ENCODE measurements at places on chromosomes 7 and 10.

DNA sequence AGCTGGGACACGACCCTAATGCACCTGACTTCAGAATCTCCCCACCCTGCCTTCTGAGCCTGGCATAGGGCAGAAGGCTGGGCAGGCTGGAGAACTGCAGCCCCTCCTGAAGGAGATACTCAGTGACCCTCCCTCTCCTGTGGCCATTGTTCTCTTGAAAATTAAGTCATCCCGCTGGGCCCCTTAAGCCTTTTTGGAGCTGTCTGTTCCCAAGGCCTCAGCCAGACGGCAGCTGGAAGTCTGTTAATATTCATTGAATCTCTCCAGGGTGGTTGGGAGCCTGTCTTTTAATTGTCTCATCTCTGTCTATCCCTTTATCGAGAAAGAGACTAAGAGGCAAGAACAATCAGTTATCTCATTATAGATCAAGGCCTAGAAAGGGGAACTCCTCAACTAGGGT is 118.1 kb upstream of the PCBD1 start:
- DNase-seq = no peak

DNA sequence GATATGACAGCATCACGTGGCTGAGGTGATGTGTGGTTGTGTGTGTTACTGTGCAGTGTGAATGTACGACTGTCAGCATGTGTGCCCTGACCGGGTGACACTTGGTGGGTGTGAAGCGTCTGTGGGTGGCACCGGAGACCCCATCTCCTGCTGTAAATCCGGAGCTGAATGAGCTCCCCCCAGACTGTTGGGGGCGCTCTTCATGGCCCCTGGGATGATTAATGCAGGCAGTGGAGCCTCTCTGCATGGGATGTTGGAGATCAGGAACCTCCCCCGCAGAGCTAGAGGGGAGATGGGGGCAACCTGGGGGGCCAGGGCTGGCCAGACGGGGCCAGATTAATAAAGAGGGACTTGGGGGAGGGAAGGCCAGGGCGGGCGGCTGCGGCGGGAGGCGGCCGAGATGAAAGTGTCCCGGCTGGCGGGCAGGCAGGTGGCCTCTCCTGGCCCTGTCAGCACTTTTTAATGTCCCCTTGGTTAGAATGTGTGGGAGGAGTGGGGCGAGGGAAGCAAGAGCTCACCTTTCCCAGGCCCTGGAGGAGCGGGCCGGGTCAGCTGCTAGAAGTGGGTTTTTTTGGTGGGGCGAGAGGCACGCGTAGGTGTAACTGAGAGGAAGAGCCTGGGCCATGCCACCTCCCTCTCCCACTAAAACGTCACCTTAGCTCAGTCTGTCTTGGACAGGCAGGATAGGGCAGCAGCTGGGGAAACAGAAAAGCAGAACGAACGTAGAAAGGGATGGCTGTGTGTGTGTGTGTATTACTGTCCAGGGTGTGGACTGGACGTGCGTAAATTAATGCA is 34.1 kb downstream of the HIF1AN start:
- no peak for DNase-seq

DNA sequence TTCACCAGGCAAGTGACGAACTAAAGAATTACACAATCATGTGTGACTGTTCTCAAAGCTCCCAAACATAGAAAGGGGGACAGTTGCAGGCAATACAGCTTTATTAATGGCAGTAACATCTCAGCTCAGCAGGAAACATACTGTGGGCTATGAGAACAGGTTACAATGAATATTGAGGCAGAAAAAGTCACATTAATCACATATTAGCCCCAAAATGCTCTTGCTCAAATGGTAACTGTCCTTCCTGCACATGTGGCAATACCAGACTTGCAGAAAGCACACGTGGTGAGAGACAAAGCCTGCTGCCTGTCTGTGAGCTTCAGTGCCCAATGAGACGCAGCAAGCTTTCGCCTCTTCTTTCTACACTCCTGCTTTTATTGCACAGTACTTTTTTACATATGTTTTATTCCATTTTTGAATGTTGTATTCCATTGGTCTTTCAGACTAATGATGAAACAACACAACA is 104.9 kb upstream of the ACBD5 start:
- no peak for DNase-seq

GRCh38 chr7:25731068-25731845 is 420.7 kb upstream of the NFE2L3 start:
- DNase-seq = no peak

DNA sequence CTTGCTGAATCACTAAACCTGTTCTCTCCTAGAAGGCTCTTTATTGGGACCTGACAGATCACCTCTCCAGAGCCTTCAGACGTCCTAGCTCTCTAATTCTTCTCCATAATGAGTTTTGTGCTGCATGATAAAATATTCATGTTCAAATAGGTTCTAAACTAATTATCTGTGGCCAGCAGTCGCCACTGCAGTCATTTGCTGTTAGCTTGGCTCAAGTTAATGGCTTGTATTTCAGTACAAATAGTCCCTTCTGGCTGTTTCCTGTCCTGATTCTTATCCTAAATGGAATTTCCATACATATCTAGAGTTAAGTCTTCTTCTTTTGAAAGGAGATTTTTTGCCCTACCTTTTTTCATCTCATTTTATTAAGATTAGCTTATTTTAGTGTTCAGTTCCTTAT is 303.2 kb downstream of the EXOC4 start:
- no peak for DNase-seq

DNA sequence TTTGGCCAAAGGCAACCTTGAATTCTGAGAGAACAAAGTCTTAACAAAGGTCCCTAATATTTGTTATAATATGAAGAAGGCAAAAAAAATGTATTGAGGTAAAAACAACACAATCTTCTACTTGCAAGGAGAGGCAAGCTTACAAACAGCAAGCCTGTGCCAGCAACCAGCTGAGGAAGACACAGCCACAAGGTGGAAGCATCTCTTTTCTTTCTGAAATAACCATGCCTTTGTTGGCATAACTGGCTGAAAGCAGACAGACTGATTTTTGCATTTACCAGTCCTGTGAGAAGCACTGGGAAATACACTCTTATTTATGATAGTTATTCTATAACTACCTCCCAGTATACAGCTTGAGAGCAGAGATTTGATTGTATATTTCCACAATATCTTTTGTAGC is 292.0 kb downstream of the PHTF2 start:
- peak; percentile 33 for DNase-seq

GRCh38 chr7:130831322-130831721 is 97.3 kb upstream of the KLF14 start:
- DNase-seq = no peak

GRCh38 chr7:86818903-86819302 is 175.2 kb downstream of the GRM3 start:
- DNase-seq = no peak

GRCh38 chr10:84262190-84262956 is 17.5 kb downstream of the RGR start:
- DNase-seq = no peak

GRCh38 chr7:37494926-37495325 is 46.3 kb upstream of the ELMO1 start:
- DNase-seq = no peak

DNA sequence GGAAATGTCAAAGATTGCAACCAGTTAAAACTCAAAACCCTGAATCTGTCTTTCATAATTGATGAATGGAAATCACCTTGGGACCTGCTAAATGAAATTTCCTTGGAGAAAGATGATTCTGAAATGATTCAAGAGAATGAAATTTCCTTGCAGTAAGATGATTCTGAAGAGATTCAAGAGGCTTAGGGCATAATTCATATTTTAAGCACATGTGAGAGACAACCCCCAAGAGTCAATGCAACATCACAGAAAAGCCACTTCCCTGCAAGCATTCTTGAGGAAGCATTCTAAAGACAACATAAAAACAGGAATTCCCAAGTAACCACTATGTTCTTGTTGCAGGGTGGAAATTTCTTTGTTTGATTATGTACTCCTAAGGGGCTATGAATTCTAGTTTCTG is 113.7 kb downstream of the RELN start:
- DNase-seq = no peak

GRCh38 chr7:20839196-20839735 is 52.6 kb upstream of the SP8 start:
- DNase-seq = no peak

DNA sequence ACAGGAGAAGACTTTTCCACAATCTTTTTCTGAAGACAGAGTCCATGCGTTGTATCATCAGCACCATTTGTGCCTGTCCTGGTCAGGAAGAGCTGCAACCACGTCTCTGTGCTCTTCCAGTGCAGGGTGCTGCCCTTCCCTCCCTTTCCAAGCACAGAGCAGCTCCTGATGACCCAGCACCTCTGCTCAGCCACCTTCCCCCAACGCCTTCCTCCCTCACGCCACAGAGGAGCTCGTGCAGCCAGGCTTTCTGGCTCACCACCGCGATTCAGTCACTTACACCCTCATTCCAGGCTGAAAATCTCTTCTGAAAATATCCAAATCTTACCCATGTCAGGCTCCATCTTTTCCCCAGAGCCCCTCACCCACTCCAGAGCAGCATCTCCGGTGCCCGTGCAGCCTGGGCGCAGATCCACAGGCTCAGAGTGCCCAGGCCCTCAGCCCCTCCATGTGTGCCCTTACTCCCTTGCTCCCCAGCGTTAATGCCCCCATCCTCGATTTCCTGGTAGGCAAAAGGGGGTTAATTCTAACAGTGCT is 181.5 kb downstream of the DIP2C start:
- DNase-seq = no peak

- DNase-seq = no peak
These were observed 305.0 kb upstream of the ZNF32 start for GRCh38 chr10:43953672-43954071.

- DNase-seq = no peak
These were observed 250.9 kb downstream of the SNX13 start for GRCh38 chr7:17689361-17689902.

GRCh38 chr7:95454438-95455045 is 19.7 kb upstream of the PON2 start:
- no peak for DNase-seq

- no peak for DNase-seq
These were observed 155.9 kb upstream of the MDFIC start for GRCh38 chr7:114766041-114766356.

- no peak for DNase-seq
These were observed 79.0 kb downstream of the COBL start for GRCh38 chr7:51237446-51238133.

DNA sequence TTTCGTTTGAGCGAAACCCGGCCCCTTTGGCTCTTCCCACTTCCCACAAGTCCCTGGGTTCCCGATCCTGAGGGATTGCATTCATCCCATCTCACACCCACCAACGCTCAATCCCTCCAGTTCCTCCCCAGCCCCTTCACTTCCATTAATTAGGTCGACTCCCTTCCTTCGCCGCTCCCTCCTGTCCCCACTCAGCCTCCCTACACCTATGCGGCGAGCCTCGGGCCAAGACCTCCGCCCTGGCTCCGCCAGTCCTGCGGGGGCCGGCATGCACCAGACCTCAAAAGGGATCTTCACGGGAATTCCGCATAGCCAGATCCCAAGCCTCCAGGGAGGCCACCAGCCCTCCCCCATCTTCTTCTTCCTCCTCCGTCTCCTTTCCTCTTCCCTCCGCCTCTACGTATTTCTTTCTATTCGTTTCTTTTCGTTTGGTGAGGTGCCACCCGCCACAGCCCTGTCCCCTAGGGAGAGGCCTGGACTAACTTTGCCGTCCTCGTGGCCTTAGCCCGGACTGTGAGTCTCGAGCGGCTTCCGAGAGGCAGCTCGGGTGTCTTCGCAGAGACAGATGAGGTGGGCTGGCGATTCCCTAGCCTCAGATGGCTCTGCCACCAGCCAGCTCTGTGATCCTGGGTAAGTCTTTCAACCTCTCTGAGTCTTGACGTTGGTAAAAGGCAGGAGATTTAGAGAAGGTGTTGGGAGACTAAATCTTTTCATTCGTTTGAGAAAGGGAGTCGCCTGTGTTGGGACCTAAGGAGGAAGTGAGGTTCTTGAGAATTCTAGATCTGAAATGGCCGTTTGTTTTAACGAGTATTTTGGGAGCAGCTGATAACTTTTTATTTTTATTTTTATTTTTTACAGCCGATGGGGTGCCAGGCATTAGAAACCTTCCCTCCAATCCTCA is 8.1 kb upstream of the LBX1 start:
- DNase-seq = no peak

GRCh38 chr7:155032978-155033377 is 30.1 kb upstream of the PAXIP1 start:
- DNase-seq = no peak

DNA sequence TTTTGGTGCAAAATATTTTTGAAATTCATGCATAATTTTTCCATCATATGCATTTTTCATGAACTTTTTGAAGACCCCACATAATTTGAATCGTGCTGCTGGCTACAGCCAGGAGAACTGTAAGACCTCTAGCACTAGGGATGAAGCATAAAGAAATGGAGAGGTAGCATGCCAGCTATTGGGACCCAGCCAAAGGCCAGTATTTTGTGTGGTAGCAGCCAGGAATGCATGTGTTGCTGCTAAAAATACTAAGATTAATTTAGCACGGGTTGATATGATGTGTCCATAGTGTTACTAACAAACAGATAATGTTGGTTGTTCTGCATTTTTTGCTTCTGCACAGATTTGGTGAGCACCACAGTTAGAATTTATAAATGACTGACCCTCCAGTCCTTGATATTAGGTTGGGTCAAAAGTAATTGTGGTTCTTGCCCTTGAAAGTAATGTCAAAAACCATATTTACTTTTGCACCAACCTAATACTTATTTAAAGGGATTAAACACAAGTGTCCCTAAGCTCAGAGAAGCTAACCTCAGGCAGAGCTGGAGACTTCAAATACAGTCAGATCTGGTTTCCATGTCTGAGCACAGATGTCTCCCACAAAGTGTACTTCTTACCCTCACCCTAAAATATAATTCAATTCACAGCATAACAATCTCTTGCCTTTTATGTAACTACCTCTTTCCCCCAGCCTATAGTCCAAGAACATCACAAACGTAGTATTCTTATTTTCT is 54.1 kb upstream of the NPSR1 start:
- no peak for DNase-seq

- DNase-seq = peak; percentile 41
These were observed 29.1 kb downstream of the CCDC6 start for GRCh38 chr10:59877191-59877671.

- DNase-seq = no peak
These were observed 32.6 kb upstream of the GJD4 start for GRCh38 chr10:35572583-35572982.

DNA sequence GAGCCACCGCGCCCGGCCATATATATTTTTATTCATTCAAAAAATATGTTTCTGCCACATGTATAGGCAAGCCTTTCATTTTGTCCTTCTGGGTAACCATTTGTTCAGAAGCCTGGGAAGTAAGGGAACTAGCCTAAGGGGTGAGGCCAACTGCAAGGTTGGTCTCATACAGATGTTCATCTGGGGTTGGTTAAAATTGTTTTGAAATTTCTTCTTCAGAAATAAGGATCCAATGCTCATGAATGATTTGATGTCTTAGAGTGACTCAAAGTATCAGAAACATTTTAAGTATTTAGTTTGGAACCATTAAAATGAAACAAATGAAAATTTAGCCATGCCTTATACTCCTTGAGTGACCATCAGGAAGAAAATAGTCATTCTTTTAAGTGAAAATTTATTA is 397.2 kb downstream of the SUGCT start:
- peak; percentile 83 for DNase-seq

DNA sequence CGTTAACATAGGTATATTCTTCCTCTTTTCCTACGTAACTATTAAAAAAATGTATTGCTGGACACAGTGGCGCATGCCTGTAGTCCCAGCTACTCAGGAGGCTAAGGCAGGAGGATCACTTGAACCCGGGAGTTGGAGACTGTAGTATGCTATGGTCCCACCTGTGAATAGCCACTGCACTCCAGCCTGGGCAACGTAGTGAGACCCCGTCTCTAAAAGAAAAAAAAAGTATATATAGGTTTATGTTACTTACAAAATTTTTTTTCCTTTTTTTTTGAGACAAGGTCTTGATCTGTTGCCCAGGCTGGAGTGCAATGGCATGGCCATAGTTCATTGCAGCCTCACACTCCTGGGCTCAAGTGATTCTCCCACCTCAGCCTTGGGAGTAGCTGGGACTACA is 5.6 kb downstream of the NUB1 start:
- no peak for DNase-seq

GRCh38 chr10:6399231-6399741 is 180.8 kb downstream of the PRKCQ start:
- DNase-seq = peak; percentile 33

Data from AG10803 (cell line).